ENCODE measurements at places on chromosomes 16 and 17. TPM values are rescaled to one million over a fixed set of nuclear protein-coding genes. Genes with fewer than 3 reads are reported as not detected.
A peak's percentile ranks its signal among the peaks of the same experiment; 100 is the strongest.

SCO1 gene
- total RNA-seq: 19.6 TPM

CFAP97D1 gene
- not detected for total RNA-seq

ITGAD gene
- total RNA-seq: 0.23 TPM

TBKBP1 gene
- 9.8 TPM for total RNA-seq

PERCC1 gene
- 0.36 TPM for total RNA-seq

WFDC1 gene
- total RNA-seq: not detected

MYO18A gene
- 145 TPM for total RNA-seq

RFWD3 gene
- 52.0 TPM for total RNA-seq

INPP5K gene
- total RNA-seq: 91.1 TPM

ZNF750 gene
- total RNA-seq: not detected

DNA sequence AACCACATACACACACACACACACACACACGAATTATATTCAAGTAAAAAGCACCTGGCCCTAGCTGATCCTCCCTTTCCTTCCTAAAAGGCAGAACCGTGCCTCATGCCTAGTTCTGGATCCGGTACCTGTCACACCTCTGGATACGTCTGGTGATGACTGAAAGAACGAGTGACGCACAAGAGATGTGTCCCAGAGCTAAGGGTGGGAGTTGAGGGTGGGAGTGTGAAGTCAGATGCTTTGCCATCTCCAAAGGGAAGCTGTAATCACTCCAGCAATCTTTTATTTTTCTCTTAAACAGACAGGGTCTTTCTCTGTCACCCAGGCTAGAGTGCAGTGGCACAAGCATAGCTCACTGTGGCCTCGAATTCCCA lies 26.5 kb upstream of the GSG1L start:
- no peak for DNase-seq

DNA sequence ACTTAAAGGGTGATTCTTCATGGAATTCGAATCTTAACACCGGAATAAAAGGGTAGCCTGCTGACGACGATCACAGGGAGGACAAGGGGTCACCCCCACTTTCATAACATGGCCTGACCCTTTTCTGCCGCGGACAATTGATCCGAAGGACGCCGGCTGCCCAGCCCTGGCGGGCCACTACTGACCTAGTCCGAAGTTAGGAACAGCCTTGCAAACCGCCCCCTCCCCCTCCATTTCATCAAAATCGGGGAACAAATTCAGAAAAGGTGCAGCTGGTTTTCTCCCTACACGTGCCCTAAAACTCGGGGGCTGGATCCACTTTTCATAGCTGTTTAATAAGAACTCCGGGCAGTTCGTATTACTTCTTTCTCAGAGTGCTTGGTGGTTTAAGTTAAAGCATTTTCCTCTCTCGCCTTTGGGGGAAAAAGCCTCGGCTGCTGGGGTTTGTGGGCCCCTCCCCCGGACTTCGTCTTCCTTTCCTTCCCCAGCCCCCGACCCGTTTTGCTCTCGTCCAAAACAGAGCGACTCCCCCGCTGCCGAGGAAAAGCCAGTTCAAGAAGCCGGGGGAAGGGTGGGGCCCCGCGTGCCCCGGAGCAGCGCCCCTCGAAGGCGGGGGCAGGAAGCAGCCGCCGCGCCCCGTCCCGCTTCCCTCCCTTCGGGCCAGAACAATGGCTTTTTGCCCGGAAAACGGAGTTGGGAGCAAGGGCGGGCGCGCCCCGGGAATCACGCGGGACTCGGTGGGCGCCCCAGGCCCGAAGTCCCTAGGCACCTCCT lies 641 bp upstream of the CBX2 start:
- no peak for DNase-seq

- DNase-seq: no peak
These were observed 502.8 kb downstream of the MAF start for GRCh38 chr16:79097771-79098170.

DNA sequence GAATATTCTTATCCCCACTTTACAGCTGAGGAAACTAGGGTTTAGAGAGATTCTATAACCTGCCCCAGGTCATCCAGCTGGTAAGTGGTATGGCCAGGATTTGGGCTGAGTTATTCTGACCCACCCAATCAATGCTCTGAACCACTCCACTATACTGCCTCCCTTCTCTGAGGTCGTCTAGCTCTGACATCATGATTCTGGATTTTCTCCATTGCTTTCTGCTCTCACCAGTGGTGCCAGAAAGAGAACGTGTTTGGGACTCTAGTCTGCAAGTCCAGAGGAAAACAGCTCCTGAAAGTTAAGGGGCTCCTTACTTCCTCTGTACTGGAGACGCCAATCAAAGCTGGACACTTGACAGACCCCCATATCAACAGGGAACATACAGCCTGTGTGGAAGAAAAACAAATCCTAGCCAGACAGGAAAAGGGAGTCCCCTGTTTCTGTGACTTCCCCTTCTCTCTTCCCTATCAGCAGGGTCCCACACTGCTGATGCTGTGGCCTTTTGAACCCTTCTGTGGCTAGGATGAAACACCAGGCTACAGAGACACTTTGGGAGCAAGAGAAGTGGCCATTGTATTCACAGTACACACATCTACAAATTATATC lies 6.0 kb upstream of the EZH1 start:
- DNase-seq: no peak

GRCh38 chr17:59521465-59522126 lies 43.8 kb upstream of the DHX40 start:
- DNase-seq: no peak

- DNase-seq: no peak
These were observed 25.3 kb downstream of the ANKRD40 start for GRCh38 chr17:50682441-50682840.

DNA sequence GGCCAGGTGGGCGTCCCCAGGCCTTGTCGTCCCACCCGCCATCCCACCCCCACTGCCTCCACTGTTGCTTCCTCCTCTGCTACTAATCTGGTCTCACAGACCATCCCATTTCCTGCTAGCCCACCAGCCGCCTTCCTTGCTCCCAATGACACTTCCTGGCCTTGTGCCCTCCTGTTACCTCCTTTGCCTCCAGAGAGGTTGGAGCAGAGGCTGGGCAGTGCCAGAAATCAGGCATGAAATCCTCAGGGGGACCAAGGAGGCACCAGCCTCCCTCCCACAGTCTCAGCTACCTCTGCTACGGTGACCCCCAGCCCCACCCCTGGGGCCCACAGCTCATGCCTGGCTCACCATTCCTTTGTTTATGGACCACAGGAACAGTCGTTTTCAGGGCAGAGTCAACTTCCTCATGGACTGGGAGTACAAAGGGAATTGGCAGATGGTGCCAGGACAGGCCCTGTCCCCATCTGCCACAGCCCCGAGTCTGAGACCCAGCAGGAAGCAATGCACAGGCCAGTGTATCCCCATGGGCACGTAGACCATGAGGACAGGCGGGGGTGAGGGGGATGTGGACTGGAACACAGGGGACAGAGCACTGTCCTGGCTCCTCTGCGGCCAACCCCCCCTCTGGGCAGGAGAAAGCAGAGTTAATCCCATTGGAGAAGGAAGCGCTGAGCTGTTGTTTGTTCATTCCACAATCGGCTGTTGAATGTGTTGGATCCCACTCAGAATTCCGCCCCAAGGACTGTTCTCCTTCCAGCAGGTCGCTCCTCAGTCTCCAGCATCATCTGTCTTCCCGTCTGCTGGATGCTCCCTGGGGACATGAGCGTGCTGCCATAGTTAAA lies 2.2 kb upstream of the CDH5 start:
- DNase-seq: no peak

- DNase-seq: no peak
These were observed 2.8 kb upstream of the NOS2 start for GRCh38 chr17:27802962-27803680.

DNA sequence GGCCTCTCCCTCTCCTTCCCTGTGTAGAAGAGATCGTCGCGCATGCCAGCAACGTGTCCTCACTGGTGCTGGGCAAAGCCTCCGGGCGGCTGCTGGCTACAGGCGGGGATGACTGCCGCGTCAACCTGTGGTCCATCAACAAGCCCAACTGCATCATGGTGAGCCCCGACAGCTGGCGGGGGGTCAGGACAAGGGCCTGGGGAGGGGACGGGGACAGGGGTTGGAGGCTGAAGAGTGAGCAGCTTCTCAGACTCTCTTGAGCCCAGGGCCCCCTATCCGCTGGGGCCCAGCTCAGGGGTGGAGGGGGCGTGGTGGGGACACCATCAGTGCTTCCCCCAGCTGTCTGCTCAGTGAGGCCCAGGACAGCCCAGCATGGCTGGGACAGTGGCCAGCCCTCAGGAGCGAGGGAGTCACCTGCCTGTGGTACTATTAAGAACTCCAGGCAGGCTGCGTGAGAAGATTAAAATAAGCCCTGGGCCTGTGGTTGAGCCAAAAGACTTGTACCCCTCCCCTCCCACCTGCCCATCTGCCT lies 6.2 kb downstream of the KATNB1 start:
- no peak for DNase-seq

GRCh38 chr16:27847030-27847550 lies 216.4 kb downstream of the GSG1L start:
- no peak for DNase-seq

GRCh38 chr17:36127199-36127893 lies 23.7 kb downstream of the CCL4 start:
- DNase-seq: no peak

GRCh38 chr16:35585411-35585810 lies 2126.0 kb downstream of the TP53TG3F start:
- DNase-seq: no peak

GRCh38 chr16:89633064-89633631 lies 19.7 kb downstream of the DPEP1 start:
- DNase-seq: no peak

DNA sequence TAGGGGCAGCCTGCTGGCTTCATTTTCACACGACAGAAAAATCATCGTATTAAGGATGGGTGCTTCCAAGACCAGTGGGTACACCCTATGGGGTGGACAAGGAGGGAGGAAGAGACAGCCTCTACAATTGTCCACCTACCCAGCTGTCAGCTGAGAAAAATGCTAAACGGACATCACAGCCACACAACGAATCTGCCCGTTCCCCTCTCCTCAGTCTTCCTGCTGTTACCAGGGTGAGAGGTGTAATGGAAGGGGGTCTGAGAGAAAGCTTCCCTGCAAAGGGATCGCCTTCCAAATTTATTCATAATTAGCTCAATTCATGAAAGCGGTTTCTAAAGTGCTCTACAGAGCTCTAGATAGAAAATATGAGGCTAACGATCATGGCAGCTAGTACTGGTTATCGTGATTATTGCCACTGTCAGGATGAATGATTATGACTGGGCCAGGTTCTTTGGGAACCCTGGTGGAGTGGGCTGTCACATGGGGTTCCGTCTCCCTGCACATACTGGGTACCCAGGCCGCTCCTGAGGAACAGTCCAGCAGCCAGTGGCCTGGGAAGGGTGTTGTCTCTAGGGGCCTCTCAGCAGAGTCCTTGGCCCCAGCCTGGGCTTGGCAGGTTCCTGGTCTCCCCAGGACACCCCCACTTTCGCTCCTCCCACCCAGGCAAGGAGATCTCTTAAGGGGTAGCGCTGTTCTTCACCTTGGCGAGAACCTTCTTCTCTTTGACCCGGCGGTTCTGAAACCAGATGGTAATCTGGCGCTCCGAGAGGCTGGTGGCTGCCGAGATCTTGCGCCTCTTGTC lies 2.2 kb downstream of the HOXB13 start:
- DNase-seq: no peak

DNA sequence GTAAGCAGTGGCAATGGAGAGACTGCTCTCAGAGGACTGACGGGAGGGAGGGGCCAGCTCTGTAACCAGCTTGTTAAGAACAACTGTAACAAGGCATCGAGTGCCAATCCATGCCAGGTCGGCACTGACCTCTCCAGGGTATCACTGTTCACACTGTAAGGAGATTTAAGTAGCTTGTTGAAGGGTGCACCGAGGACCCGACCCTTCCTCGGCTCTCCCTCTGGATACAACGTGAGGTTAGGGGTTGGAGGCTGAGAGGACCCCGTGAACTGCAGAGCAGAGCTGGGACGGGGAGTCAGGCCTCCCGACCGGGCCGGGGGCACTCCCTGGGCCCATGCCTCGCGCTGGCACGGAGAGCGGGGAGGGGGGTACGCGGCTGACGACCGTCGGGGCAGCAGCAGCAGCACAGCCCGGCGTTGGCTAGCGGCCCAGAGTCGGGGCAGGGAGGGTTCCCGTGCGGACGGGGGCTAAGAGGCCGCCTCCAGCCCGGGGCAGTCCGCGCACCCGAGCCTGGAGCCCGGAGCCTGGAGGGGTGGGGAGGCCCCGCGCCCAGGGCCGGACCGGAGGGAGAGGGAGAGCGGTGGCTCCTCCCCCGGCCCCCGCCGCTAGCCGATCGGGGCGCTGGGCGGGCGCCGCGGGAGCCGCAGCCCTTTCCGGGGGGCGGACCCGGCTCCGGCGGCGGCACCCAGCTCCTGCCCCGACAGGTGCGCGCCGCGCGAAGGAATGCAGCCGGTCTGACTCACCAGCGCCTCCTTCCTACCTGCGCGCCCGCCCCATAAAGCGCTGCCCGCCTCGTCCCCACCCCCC lies at the start of gene ITGB4:
Gene ITGB4 (plus strand): TSS at position 804 of the 807 bp plus-strand sequence. CDS start 3,245 bp downstream, outside the sequence.
- DNase-seq: peak; percentile 63

DNA sequence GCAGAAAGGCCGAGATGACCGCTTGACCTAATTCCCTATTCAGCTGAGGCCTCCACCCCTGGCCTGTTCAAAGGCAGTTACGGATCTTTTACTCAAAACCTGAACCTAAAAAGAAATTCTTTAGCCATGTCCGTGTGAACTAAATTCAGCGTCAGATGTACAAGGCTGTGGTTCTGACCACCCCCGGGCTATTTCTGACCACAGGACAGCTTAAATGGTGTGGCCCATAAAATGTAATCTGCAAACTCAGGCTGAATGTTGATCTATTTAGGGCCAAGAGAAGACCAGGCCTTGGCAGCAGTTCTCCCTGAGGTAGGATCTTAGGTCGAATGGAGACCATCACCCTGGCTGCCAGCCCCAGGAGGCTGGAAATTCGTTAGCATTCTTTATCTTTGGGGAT lies 485.5 kb downstream of the WWOX start:
- DNase-seq: no peak

GRCh38 chr16:13391337-13391736 lies 489.9 kb downstream of the SHISA9 start:
- DNase-seq: no peak

DNA sequence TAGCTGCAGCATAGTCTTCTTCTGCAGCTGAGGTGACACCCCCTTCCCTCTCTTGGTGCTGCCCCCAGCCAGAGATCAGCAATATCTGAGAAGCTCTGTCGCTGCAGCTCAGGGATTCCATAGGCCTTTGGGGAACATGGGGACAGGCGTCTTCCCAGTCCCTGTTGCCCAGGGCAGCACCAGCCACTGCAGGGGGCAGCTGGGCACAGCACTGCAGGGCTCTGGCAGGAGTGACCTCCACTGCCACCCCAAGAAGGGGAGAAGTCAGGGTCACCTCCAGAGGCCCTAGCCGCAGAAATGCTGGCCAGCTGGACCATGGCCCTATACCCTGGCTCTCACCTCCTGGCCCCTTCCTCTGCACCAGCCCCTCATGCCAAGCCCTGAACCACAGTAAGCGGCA lies 16.9 kb downstream of the SCN4A start:
- DNase-seq: no peak

All from T-cell (primary cell).